ENCODE measurements at places on chromosomes 4 and X.
A peak's percentile ranks its signal among the peaks of the same experiment; 100 is the strongest.

DNA sequence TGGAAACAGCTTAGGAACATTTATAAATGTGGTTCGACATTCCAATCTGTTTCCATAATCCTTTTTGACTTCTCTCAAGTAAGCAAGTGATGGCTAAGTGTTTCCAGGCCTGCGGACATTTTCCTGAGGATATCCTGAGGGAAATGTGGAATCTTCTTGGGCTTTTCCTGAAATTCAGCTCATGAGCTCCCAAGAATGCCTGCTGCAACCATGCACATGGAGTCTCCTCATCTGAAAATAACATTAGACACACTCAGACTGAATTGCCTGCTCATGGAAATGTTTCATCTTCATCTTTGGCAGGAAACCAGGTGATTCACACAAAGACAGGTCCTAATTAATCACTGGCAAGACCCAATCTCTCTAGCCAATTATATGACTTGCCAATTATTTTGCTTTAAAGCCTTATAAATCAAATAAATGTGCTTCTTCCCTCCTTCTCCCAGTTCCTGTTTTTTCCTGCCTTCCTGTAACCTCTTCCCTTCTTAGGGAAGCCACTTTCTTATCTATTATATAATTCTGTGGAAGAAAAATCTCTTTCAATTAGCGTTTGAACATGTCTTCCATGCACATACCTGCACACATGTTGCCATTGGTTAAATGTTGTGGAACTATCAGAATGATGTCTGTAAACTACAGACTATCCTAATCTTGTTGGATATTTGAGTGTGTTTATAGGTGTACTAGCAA, 104.6 kb upstream of the MXRA5 start:
- no peak for DNase-seq

GRCh38 chr4:131540256-131540655, 1608.8 kb upstream of the PCDH10 start:
- no peak for DNase-seq

DNA sequence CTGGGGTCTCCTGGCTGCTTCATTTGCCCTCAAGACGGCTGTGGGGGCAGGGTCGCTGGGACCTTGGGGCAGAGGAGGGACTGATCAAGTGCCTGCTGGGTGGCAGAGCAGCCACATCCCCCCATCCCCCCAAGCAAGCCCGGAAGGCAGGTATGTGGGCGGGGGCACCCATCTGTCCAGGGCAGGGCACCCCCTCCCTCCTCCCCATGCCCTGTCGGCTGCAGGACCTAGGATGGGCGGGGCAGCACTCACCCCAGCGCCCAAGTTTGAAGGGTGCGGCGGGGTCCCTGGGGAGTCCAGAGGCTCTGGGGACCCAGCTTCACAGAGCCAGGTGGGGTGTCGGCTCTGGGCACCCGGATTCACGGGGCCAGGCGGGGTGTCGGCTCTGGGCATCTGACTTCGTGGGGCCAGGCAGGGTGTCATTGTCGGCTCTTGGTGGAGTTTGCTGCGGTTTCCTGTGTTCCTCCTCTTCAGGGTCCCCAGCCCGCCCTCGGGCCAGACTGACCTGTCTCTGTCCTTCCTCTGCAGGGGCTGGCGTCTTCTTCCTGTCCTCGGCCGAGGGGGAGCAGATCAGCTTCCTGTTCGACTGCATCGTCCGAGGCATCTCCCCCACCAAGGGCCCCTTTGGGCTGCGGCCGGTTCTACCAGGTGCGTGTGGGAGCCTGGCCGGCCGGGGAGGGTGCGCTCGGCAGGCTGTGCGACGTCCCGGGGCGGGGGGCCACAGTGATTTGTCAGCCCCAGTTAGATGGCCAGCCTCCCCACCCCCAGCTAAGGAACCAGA, 22.1 kb downstream of the DOK7 start:
- no peak for DNase-seq

DNA sequence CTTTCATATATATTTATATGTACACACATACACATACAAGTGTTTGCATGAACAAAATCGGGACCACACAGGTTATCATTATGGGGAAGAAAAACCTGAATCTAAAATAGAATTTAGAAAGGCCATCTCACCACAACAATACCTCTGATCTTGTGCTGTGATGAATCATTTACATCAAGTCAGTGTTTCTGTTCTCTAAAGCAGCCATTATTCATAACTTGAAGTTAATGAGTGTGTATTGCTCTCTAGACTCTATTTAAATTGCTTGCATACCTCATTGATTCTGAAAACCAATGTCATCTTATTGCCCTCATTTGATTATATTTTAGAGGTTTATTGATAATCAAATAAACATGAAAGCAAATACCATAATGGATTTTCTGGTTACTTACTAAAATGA, 71.6 kb downstream of the FAM114A1 start:
- peak; percentile 13 for DNase-seq

DNA sequence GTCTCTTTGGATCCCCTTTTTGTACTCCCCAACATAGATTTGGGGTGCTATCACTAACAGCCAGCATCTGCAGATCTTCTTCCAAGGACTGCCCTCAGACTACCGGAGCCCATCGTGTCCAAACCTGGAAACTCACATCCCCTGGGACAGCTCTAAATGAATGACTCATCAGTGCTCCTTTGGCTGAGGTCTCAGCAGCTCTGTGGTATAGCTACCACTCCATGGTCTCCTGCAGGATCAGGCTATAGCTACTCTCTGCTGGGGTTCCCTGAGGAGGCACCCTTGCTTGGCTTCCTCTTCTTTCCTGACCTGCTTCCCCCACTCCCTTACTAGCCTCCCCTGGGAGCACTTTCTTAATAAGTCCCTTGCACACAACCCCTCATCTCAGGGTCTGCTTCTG, 97.5 kb upstream of the PRPS2 start:
- DNase-seq: no peak

DNA sequence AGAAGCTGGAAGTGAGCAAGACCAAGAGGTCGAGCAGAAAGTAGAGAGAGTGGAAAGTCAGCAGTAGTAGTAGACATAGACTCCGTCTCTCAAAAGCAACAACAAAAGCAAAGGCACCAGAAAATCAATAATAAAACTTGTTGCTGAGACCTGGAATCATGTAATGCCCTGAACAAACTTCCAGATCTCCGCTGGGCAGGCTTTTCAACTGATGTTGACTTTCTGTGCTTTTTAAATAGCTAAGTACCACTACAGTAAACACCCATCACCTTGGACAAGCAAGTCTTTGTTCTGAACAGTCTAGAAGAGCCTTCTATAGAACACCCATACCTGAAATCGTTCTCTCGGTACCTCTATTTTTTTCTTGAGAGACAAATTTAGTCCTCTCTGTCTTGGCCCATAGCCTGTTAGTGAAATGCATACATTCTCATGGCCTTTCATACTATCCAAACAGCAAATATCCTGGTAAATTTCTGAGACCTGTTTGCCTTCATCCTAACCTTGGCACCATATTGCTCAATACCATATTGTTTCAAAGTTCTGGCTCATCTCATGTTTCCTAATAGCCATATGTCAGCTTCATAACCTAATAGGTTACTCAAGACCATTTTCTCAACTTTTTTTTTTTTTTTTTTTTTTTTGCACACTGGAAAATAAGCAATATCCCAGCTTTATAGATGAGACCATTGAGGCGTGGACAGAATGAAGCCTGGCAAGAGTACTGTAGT, 200.6 kb upstream of the RBPJ start:
- no peak for DNase-seq

DNA sequence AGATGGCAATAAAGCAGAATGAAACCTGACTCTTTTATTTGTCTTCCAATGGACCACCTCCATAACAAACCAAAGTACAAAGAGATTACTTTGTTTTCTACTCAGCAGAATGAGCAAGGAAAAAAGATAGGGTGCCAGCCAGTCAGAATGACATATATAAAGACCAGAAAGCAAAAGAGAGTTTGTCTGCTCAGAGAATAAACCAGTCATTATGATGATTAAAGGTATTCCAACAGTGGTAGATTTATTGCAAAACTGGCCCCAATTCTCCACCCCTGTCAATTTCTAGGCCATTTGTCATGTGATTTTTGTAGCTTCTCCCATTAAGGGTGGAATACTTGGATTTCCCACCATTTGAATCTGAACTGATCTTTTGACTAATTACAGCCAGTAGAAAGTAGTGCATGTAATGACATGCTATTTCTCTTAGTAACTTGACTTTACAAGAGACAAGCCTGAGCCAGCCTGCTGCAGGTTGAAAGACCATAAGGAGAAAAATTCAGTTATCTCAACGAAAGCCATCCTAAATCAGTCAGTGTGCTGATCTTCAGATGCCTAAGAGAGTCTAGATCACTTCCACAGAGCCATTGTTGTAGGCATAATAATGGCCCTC, 203.1 kb downstream of the EPHA5 start:
- no peak for DNase-seq

DNA sequence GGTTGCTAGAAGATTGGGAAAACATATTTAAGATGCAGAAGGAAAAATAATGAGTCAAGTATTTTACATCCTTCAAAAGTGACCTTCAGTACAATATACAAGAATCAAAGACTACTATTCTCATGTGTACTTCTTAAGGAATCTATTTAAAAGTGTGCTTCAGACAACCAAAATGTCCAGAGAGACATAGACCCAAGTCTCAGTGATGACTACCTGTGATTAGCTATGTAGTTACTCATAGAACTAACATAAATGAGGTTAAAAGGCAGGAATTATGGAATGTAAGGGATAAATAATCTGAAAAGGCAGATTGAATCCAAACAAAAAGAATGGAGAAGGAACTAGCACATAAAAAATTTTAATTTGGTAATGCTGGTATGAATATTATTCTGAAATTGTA, 634.7 kb upstream of the FAM241A start:
- DNase-seq: no peak

GRCh38 chr4:48254381-48255071, 15.1 kb downstream of the TEC start:
- no peak for DNase-seq

- DNase-seq: no peak
Measured at GRCh38 chrX:13797512-13797911, 19.4 kb downstream of the GPM6B start.

- DNase-seq: no peak
Measured at GRCh38 chr4:79455216-79455615, 47.2 kb upstream of the GK2 start.

DNA sequence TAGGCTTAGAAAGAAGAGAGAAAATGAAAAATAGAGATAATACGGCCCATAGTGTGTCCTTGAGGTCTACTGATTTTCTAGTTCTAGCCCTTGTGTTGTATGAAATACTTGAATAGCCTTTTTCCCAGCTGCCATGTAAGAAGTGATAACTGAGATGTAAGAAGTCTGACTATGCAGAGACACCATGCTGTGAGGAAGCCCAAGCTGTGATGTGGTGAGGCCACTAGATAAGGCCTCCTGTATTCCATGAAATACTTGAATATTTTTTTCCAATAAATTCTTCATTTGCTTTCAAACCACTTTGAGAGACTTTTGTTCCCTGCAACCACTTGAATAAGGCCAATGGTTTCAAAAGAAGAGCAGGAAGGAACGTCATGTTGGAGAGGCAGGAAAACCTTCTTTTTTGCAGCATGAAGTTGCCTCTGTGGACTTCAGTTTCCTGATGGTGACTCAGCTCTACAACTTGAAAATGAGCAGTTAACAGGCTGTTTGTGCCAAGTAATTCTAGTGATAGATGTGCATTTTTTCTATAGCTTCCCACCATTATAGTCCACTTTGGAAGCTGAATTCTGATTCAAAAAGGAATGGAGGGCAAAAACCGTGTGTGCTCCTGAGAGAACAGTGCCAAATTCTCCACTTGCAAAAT, 25.5 kb upstream of the FAM9C start:
- no peak for DNase-seq

DNA sequence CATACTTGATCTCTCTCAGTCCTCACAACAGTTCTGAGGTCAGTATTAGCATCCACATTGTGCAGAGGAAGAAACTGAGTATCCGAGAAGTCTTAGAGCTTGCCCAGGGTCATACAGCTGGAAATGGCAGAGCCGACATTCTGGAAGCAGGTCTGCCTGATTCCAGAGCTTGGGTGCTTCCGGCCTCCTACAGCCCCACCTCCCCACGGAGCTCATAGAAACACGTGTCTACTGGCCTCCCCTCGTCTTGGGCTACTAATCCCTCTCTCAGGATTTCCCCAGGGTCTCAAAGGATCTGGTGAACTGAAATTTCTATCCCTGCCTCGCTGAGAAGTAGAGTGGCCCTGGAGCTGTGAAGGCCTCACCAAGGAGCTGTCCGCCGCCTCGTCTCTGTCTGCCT, 12.0 kb upstream of the KDM5C start:
- no peak for DNase-seq

GRCh38 chr4:7425591-7426468, 8.9 kb downstream of the PSAPL1 start:
- DNase-seq: no peak

- DNase-seq: no peak
Measured at GRCh38 chr4:78653655-78654054, 102.1 kb downstream of the ANXA3 start.

DNA sequence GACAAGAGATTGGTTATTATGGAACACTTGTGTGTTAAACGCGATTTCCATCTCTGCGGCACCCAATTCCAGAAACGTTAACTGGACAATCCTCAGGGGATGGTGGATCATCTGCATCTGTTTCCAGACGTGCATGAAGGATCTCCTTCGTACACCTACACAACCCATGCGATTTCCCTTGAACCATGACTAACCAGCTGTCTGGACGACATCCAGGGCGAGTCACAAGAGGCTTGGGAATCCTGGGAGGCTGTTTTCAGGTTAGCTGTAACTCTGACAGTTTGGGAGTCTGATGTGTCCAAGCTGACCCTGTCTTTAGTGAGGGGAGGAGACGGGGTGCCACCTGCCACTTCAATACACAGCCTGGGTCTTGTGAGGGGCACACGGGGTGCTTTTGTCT, 84.5 kb downstream of the GATB start:
- peak; percentile 77 for DNase-seq

- peak; percentile 3 for DNase-seq
Measured at GRCh38 chrX:138775517-138775916, 64.0 kb upstream of the FGF13 start.

DNA sequence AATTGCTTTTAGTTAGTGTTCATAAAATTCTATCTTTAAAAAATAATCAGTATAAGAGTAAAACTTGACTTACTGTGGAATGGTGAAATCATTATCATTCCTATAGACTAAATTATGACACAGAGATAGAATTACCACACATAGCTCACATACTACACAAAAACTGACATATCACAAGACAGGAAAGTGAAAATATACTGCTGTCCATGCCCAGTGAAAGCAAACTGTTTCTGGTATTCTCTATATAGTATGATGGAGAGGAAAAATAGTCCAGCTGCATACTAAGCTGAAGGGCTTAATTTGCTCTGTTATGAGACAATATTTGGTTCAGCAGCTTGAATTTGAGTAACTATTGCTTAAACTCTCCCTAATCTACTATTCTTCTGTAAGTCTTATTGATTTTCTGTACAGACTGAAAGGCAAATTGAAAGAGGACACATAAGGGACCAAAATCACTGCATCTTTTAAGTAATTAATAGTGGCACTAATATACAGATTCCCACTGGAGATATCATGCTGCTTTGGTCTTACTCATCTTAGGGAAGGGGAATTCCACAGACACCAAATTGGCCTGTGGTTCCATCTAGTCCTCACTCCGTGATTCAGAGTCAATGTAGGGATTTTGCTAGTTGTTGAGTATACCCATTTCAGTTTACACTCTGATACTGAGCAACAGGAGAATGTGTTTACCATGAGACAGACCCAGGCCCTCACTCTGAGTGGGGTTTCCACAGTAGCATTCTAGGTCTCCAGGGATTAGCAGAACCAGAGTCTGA, 47.4 kb upstream of the AGA start:
- DNase-seq: no peak

Data from kidney glomerular epithelial cell (primary cell).